ENCODE measurements at places on chromosomes 2 and 18. TPM values are rescaled to one million over a fixed set of nuclear protein-coding genes. Genes with fewer than 3 reads are reported as not detected.
A peak's percentile ranks its signal among the peaks of the same experiment; 100 is the strongest.

Gene ZBTB7C
- 0.16 TPM for total RNA-seq

Gene IGFBP2
- 479 TPM for total RNA-seq

DNA sequence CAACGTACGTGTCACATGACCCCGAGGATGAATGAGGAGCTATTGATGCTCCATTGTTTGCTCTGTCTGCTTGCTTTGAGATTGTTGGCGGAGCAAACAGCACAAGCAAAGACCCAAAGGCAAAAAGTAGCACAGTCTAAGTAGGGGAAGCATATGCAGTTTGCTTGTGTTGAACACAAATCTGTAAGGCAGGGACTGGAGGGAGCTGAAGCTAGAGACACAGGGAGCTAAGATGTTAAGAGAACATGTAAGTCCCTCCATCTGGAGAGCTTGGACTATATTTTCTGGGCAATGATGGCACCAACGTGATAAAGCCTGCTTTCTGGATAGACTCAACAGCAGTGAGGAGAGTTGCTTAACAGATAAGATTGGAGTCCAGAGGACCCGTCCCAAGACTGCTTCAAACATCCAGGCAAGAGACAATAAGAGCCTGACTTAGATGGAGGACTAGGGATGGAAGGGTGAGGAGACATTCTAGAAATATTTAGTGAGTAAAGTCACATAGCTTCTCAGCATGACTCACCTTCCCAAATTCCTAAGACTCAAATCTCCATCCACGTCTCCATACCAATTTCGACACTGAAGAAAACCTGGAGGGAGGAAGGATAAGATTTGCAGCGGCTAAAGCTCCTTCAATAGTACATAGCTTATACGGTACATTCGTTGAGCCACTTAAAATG is 88.1 kb upstream of the KLF7 start:
- DNase-seq, result no peak

DNA sequence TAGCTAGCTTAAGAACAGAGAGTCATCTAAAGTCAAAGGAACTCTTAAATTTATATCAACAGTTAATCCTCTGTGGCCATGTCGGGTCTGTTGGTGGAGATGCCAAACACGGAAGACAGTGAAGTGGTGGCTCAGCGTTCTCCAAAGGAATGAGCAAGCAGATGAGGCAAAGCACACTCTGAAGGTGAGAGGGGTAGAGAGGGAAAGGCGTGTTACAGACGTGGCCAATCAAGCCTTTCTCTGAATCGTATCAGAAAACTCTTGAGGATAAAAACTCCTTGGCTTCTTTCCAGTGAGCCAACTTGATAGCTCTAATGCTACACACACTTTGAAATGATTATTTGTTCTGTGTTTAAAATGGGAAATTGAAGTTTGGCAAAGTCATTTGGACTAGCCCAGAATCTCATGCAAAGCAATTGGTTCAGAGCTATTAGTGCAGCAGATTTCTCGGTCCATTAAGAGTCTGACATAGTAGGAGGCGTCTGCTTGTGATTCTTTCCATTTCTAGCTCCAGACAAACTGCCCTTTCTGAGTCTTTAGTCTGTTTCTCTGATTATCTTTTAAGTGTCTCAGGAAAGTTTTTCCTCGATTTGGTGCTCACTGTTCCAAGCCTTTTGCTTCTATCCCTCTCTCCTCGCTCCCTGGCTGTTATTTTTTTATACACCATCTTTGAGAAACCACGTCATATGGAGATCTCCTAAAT is 57.5 kb upstream of the CPO start:
- DNase-seq, result no peak

GRCh38 chr2:172931918-172932520 is 143.6 kb upstream of the MAP3K20 start:
- peak; percentile 63 for DNase-seq

GRCh38 chr18:2978661-2979106 is 34.3 kb downstream of the LPIN2 start:
- no peak for DNase-seq

DNA sequence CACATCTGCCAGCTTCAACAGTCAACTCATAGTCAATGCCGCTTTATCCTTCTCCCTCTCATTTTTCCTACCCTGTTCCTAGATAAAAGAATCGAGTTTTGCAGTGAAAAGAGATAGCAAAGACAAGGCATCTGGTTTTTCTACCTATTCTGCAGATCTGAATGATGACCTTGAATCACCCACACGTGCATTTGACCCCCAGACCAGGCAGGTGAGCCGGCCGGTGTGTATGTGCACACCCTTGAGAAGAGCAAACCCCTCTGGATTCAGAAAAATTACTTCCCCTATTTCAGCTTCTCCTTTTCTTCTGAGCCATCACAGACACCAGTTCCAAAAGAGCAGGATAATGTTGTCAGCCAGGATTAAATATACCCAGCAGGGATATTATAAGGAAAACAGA is 115.6 kb upstream of the ST6GAL2 start:
- no peak for DNase-seq

Gene MYOM1
- total RNA-seq, result 0.26 TPM

- no peak for DNase-seq
These were observed 439.5 kb upstream of the ZEB2 start for GRCh38 chr2:144959416-144959815.

- peak; percentile 56 for DNase-seq
These were observed 33.1 kb upstream of the REG3G start for GRCh38 chr2:78992451-78992806.

DNA sequence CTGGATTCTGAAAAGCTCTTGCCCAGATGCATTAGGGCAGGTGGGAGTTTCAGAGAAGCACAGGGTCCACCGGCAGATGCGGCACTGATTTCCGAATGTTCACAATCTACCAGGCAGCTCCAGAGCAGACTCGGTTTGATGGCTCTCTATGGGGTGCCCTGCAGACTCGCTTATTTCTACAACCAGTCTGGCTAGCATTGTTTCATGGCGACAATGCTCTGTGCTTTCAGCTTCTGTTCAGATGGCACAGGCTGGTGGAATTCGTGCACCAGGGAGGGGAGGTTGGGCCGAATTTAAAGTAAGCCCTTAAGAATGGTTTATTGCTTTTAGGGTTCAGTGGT is 9.9 kb downstream of the MYT1L start:
- DNase-seq, result no peak

GRCh38 chr2:23627236-23628009 is 242.4 kb downstream of the KLHL29 start:
- no peak for DNase-seq

DNA sequence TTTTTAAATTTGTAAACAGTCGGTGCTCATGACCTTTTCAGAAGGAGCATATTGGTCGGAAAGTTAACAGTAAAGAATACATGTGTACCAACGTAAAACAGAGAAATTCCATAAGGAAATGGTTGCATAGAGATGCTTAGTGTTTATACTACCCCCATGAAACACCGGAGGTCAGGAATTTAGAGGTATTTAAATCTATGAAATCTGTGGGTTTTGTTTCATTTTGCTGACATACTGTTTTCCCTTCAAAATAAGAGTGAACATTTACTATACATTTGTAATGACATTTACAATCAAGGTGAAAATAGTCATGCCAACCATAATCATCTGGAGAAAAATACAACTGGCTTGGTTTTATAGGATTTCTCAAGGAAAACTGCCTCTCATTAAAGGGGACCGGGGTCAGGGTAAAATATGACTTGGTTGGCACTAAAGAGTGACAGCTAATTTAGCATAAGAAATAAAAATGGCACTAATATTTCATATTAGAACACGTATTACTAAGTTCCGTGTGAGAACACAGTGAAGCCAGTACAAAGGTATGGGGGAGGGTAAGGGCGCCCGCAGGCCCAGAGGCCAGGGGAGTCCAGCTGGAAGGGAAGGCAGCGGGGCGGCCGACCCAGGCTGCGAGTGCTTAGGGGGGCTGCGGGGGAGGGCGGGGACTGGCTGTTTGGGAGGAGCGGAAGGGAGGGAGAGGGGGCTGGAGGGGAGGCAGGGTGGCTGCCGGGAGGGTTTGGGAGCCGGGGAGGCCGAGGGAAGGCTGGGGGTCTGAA is 1.1 kb upstream of the RNU4ATAC start:
- DNase-seq, result peak; percentile 61

- no peak for DNase-seq
These were observed 99.7 kb downstream of the SLC8A1 start for GRCh38 chr2:40352041-40352702.

Gene RPIA
- 13.3 TPM for total RNA-seq

GRCh38 chr2:212237350-212238095 is 301.1 kb downstream of the ERBB4 start:
- no peak for DNase-seq

DNA sequence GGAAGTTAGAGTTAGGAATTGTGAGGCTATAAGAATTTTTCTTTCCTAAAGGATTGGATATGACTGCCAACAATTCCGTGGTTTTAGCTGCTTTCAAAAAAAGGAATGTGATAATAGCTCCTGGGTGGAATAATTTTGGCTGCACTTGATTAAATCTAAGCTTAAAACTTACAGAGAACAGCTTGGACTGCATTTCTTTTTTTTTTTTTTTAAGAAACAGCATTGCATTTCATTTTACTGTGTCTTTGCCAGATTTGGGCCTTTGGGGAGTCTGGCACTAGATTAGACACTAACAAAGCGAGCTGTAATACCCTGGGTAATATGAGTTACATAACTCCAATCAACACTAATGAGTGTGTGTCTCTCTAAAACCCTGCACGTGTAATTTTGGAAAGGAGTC is 37.8 kb upstream of the ZNF397 start:
- DNase-seq, result no peak

Gene CFAP65
- 0.16 TPM for total RNA-seq

DNA sequence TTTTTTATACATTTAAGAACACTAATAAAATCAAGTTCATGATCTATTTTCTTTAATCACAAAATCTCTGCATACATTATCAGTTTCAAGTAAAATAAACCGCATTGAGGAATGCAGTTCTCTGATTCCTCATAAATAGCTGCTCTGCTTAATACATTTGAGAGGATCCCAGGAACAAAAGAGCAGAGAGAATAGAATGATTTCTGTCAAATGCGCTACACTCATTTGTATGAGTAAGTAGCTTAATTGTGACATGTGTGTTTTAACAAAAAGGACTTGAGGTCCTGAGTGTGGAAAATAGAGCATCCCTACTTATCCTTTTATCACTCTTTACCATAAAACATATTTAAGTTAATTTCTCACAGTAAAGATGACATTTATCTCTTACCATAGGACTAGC is 134.0 kb downstream of the PID1 start:
- no peak for DNase-seq

DNA sequence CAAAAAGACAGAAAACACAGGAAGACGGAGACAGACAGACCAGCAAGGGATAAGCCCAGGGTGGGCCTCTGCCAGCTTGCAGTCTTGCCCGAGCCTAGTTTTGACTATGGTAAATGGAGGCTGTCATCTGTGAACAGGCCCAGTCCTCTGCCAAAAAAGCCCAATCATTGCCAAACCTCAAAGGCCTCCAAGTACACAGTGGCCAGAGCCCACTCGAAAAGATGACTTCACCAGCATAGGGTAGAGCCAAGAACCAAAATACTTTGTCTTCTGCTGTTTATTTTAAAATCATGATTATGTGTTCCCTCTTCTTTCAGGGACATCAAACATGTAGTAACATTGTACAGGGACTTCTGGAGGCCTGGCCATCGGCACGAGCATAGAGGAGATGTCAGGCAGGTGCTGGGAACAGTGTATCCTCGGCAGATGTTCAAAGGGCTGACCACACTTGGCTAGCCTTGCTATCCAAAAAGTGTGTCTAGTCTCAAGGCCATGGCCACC is 66.0 kb downstream of the TTC32 start:
- no peak for DNase-seq

GRCh38 chr2:44553456-44553855 is 191.7 kb downstream of the CAMKMT start:
- no peak for DNase-seq

DNA sequence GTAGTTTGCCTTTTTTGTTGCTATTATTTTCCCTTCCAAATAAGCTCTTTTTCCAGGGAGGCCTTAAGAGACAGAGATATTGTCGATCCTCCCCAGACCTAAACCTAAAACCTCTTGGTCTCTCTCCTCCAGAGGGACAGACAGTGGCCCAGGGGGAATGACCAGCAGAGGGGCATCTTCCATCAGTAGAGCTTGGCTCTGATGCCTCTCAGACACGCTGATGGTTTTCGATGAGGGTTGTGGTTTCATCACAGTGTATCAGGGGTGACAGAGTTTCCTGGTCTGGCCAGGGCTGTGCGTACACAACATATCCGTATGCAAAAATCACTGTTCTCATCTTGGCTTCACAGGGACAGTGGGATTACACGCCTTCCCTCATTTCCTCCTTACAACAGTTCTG is 68.6 kb downstream of the GATA6 start:
- no peak for DNase-seq

DNA sequence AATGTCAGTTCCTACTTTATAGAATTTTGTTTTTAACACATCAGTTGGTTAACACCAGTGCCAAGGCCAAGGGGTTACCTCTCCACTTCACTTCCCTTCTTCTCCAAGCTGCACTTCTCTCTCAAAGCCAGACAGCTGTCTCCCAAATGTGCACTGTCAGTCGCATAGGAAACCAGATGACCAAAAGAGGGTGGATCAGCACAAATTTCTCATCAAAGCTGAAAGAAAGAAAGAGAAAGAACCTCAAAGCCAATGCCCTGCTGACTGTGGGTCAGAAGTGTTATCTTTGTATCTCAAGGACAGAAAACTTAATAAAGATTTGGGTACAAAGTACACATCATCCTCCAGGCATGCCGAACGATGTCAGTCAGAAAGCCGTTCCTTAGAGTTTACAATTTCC is 32.2 kb downstream of the SPATS2L start:
- no peak for DNase-seq
